Stimulated activated CD4-positive, alpha-beta T cell treated with anti-CD3 and anti-CD28 coated beads, Interleukin-1b, Interleukin-23, amount 100 ng/mL, for 1 hour (primary cell): ENCODE measurements at places on chromosomes 4 and X.

- no peak for DNase-seq
Measured at GRCh38 chr4:144338148-144338547, 197.6 kb upstream of the GYPA start.

- no peak for DNase-seq
Measured at GRCh38 chrX:12174358-12174757, 36.1 kb downstream of the FRMPD4 start.

DNA sequence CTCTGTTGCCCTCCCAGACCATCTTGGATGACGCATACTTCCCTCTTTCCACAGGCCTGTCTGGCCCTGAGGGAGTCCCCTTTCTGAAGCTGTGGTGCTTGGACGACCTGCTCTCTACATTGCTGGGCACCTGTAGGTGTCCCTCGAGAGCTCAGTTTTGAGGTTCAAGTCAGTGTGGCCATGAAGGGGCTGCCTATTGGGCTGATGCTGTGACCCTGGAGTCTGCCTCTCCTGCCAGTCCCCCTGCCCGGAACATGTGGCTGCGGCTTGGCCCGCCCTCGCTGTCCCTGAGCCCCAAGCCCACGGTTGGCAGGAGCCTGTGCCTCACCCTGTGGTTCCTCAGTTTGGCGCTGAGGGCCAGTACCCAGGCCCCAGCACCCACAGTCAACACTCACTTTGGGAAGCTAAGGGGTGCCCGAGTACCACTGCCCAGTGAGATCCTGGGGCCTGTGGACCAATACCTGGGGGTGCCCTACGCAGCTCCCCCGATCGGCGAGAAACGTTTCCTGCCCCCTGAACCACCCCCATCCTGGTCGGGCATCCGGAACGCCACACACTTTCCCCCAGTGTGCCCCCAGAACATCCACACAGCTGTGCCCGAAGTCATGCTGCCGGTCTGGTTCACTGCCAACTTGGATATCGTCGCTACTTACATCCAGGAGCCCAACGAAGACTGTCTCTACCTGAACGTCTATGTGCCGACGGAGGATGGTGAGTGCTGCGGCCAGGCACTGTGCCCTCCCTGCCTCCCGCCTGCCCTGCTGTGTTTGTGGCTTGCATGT, 3.0 kb downstream of the NLGN3 start:
- DNase-seq: no peak

GRCh38 chr4:32374206-32374605, 1654.0 kb downstream of the PCDH7 start:
- no peak for DNase-seq

- DNase-seq: no peak
Measured at GRCh38 chrX:41909068-41909467, 14.3 kb downstream of the CASK start.

DNA sequence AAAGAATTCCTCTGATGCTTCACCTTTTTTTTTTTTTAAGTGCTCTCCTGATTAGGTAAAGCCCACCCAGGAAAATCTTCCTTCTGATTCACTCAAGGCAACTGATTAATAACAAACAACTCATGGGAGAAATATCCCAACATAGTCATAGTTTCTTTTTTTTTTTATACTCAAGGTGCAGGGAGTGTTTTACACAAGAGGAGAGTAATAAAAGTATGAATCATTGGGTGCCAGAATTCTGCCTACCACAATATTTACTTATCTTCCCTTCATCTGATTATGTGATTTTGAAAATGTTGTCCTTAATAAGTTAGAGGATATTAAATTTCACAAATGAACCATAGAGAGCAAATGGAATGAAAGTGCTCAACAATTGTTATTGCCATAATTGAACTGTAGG, 329.9 kb downstream of the TECRL start:
- no peak for DNase-seq

- no peak for DNase-seq
Measured at GRCh38 chrX:153857348-153857903, 27.1 kb upstream of the PDZD4 start.

- no peak for DNase-seq
Measured at GRCh38 chrX:148670277-148670676, 169.9 kb downstream of the AFF2 start.

DNA sequence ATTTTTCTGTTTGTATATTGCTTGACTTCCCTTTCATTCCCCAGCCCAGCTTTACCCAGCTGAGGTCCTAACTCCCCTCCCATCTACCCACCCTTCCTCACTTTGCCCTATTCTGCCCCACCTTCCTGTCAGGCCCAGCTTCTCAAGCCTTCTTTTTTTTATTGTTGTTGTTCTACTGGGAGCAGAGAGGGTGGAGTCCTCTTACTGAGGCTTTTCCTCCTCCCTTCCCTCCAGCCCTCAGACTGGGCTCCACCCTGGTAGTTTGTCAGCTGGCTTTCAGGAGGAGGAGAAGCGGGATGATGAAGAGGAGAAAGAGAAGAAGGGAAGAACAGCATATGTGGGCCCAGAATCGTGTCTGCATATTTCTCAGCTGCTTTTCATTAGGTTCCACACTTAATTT, 3.2 kb upstream of the KLF8 start:
- no peak for DNase-seq

DNA sequence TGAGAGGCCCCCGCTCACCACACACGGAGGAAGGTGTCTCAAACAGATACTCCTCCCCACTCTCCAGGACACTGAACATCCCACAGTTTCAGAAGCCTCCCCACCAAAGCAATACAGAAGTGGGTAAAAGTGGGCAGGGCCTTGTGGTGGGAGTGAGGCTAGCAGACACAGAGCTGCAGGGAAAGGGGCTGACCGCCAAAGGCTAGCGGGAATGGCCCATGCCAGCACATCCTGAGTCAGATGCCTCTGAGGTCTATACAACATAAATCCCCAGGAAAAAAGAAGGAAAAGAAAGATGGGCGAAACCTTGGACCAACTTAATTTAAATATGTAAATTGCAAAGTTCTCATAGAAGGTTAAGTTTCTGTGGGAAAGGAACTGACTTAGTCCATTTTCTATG, 21.9 kb upstream of the ARHGAP10 start:
- no peak for DNase-seq

DNA sequence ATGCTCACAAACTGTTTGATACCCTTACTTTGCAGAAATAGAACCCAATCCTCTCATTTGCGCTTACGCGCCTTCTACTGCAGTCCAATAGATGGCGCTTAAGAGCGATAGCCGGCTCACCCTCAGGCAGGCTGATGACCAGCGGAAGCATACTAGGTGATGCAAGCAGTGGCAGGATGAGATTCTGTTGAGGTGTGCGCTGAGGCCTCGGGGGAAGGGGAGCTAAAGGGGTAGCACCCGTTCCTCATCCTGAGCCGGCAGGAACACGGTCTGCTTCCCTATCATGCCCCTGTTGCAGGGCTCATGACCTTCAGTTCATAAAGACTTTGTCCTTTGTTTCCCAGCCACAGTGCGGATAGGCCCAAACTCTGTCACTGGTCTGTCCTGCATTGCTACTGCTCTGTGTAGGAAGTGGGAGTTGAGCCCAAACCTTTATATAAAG, 628.9 kb downstream of the TLL1 start:
- no peak for DNase-seq

DNA sequence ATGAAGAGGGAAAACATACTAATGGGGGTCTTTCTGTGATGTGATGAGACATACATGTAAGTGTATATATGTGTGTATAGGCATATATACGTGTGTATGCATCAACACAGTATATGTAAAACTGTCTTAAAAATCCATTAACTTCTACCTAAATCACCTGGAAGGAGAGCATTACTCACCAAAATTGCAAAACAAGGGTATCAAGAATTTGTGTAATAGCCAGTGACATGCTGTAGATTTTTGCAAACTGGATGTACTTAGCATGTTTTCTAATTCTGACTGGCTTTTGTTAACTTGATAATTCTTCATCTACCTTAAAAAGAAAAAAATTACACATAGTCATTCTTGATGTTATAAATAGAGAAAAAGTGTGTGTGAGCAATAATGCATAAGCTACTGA, 104.7 kb downstream of the PRRG1 start:
- no peak for DNase-seq

DNA sequence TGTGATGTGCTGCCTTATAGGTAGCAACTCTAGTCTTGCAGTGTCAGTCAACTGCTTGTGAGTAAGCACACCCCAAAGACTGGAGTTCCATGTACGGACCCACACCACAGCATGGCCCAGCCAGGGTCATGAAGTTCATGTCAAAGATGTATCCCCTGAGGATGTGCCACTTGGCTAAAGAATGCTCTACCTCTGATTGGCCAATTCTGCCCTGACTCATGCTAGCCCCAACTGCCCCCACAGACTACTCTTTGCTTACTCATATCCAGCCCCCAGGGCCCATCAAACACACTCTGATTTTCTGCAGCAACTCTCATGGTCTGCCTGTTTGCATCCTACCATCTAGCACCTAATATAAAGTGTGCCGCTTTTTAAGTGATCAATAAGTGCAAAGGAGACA, 62.5 kb downstream of the CHRDL1 start:
- no peak for DNase-seq

GRCh38 chr4:99436462-99436861, 1.3 kb upstream of the ADH7 start:
- no peak for DNase-seq

DNA sequence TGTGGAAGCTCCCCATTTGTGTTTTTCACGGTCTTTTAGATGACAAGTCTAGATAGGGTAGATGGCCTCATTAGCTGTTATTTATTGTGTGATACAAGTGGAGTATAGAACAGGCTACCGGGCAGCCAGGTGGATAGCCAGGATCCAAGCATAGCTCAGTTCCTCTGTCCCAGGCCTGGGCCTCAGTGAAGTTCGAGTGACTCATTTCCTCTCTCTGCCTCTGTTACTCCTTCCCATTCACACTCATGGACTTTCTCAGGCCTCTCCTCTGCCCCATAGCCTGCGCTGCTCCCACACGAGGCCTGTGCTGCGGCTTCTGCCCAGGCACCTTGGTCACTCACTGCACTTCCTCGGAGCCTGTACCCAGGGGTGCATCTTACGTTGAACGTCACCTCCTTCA, 54.5 kb downstream of the TENM3 start:
- DNase-seq: no peak

DNA sequence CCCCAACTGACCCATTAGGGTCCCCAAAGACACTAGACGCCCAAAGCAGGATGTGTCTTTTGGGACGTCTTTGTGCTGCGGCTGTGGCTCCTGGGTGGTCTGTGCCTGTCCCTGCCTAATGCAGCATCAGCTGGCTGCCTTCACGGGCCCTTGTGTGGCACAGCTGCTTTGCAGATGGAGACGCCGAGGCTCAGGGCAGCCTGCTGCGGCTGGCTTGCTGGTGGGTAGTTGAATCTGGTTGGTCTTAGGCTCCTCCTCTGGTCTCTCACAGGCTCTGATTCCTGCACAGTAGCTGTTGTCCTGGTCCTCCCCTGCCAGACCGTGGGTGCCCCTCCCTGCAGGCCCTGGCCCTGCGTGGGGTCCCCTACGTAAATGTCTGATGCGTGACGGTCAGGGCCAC, 8.1 kb downstream of the CPZ start:
- no peak for DNase-seq
